Activated CD4-positive, alpha-beta T cell treated with anti-CD3 and anti-CD28 coated beads, Interleukin-2, amount 10 ng/mL, durations not matched to agents 7 days and 5 days (primary cell): ENCODE measurements at places on chromosomes 16 and 17. TPM values are rescaled to one million over a fixed set of nuclear protein-coding genes. Genes with fewer than 3 reads are reported as not detected.

DNA sequence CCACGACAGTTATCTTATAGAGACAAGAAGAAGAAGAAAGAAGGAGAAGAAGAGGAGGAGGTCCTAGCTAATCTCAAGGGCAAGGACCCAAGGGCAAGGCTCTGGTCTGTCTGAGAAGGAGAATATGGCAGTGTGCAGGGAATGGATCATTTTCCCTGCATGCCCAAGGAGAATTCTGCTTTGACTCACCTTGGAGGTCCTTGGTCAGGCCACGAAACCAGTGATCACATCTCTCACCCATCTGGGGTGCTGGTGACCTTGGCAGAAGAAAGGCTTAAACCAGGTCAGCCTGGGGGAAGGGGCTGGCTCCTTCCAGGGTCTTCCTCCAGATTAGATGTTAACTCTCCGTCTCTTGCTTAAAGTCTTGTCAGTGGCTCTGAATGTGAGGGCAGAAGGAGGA is 1.6 kb upstream of the FMNL1 start:
- DNase-seq = no peak

DNA sequence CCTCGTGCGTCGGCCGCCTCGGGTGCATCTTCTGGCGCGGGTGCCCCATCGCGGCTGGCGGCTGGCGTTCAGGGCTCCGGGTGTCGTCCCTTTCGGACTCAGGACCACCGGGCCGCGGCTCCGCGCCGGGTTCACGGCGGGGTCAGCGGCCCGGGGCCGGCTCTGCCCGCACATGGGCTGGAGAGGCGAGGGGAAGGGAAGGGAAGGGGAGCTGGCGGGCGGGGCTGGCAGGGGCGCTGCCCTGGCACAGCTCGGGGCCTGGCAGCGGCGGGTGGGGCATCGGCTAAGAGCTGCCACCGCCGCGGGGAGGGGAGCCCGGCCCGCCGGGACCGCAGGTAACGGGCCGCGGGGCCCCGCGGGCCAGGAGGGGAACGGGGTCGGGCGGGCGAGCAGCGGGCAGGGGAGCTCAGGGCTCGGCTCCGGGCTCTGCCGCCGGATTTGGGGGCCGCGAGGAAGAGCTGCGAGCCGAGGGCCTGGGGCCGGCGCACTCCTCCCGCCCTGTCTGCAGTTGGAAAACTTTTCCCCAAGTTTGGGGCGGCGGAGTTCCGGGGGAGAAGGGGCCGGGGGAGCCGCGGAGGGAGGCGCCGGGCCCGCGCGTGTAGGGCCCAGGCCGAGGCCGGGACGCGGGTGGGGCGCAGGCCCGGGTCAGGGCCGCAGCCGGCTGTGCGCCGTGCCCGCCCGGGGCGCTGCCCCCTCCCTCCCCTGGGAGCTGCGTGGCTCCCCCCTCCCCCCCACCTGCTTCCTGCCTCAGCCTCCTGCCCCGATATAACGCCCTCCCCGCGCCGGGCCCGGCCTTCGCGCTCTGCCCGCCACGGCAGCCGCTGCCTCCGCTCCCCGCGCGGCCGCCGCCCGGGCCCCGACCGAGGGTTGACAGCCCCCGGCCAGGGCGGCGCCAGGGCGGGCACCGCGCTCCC is 646 bp downstream of the HIC1 start:
- peak; percentile 61 for DNase-seq

DNA sequence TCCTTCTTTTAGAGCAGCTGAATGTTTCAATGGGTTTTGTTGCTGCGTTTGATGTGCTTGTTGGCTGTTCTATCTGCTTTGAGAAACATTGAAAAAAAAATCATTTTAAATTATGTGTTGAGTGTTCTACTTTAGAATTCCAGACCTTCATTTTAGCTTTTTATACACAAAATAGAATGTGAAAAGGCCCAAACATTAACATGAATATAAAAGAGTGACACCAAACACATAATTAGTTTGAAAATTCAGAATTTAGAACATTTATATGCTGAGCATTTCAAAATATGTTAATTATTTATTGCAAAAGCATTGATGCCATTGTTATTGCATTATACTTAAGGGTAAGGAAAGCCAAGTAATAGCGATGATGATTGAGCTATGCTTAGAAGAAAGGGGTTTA is 2.9 kb downstream of the NFAT5 start:
- no peak for DNase-seq

Gene GNGT2
- total RNA-seq = 15.0 TPM

Gene TP53TG3D
- not detected for total RNA-seq
